ENCODE measurements at places on chromosomes 7 and 10.

DNA sequence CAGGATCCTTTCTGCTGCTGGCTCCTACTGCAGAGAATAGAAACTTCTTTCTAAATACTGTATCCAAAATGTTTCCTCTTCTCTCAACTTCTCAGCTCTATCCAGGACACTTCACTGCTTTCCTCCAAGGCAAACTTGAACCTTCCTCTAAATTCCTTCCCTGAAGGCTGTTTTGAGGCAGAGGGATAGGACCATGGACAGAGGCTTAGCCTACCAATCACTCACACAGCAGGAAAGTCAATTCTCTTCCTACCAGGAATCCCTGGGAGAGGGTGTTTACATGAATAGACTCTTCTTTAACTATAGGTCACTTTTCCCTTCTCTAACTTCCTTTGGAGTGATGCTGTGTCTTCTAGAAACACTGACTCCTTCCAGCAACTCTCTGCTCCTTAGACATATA, 115.6 kb upstream of the MKLN1 start:
- no peak for DNase-seq

DNA sequence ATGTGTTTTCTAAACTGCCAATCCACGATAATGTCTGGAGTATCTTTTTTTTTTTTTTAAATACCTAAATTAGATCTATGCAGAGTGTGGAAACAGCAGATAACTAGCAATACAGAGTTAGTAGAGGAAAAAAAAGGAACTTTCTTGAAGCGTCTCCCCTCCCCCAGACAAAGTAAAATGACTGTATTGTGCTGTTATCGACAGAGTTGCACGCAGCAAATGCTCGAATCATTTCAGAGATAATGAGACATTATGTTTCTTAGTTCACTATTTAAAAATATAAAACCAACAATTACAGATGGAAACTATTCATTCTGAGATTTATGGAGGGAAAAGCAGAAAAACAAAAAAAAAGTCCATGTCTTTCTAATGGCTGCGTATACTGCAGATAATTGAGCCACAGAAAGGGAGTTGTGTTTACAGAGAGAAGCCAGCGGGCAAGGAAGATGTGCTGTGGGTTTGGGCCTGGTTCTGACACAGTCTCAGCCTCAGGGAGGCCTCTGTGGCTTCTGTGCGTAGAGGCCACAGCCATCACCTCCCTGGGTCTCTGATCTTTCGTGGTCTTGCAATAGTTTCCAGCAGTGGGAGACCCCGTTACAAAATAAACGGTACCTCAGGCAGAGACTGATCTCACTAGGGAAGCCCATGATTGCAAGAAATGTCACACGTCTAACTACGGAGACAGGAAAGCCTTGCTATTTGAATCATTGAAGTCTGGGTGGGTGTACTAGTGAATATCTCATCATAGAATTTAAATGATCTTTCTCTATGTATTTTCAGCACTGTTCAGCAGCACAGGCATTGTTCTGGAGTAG, 19.1 kb upstream of the KLF6 start:
- peak; percentile 53 for DNase-seq

GRCh38 chr10:27701938-27702537, 43.6 kb downstream of the MKX start:
- DNase-seq, result no peak

DNA sequence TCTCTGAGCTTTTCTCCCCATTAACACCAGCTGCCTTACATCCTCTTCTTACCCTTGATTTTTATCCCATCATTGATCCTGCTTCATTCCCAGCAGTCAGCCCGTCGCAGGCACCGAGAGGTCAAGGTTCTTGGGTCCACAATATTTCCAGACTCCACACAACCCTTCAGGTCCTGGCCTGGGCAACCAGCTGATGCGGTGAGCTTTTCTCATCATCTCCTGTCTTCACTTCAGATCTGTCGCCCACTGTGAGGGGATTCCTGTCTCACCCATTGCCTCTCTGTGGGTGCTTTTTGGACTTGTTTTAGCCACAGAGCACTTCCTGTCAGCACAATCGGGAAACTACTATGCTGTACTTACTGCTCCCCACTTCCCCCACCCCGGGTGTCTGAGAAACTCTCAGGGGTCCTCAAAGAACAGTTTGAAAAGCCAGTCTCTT, 8.4 kb upstream of the PVRIG start:
- DNase-seq, result peak; percentile 32

DNA sequence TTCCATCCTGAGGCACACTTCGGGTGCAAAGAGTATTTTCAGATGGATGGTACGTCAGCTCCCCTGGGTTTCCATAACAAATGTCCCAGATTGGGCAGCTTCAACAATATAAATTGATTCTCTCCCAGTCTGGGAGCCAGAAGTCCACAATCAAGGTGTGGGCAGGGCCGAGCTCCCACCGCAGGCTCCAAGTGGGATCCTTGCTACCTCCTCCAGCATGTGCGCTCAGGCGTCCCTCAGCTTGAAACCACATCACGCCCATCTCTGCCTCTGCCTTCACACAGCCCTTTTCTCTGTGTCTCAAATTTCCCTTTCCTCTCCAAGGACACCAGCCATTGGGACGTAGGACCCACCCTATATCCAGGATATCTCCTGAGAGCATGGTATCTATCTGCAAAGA, 153.5 kb downstream of the DIP2C start:
- no peak for DNase-seq

GRCh38 chr7:90345595-90346335, 751 bp upstream of the GTPBP10 start:
- DNase-seq, result no peak

DNA sequence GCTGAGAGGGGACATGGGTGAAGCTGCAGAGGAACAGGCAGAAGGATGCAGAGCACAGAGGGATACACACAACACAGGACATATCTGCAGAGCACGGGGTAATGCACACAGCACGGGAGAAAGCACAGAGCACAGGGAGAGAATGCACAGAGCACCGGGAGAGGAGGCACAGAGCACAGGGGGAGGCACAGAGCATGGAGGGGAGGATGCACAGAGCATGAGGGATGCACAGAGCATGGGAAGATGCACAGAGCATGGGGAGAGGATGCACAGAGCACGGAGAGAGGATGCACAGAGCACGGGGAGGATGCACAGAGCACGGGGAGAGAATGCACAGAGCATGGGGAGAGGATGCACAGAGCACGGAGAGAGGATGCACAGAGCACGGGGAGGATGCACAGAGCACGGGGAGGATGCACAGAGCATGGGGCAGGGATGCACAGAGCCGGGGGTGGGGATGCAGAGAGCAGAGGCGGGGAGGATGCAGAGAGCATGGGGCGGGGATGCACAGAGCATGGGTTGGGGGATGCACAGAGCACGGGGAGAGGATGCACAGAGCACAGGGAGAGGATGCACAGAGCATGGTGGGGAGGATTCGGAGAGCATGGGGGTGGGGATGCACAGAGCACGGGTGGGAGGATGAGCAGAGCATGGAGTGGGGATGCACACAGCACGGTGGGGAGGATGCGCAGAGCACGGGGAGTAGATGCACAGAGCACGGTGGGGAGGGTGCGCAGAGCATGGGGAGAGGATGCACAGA, 230.0 kb downstream of the ADAM12 start:
- DNase-seq, result no peak

- DNase-seq, result no peak
These were observed 18.0 kb downstream of the SLC25A13 start for GRCh38 chr7:96303686-96304443.

- DNase-seq, result no peak
These were observed 114.1 kb downstream of the SLC16A9 start for GRCh38 chr10:59595593-59595992.

GRCh38 chr7:22729180-22729825, 2.3 kb downstream of the IL6 start:
- DNase-seq, result no peak

GRCh38 chr7:132072165-132072564, 504.1 kb downstream of the PLXNA4 start:
- DNase-seq, result no peak

DNA sequence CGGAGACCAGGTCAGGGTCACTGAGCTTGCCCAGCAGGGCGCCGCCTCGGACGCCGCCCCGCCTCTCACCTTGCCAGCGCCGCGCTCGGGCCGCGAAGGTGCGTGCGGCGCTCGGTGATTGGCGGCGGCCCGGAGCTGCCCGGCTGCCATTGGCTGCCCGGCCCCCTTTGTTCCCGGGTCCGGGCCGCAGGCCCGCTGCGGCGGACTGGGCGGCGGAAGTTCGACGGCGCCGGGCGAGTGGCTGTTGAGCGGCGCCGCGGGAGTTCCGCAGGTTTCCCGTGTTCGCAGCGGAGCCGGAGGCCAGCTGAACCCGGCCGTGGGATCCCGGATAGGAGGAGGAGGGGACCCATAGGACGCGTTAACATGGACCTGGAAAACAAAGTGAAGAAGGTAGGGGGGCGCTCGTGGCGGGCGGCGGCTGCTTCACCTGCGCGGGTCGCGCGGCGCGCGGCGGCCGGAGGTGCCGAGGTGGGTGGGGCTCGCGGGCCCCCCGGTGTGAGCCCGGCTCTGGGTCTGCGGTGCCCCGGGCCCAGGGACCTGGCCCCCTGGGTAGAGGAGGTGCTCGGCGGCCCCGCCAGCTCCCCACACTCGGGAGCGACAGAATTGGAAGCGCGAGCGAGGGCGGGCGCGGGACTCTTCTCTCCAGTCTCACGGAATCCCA, at the start of gene TES:
TES (plus strand) TSS at position 195 of the 661 bp plus-strand sequence; CDS start at position 364, 169 bp downstream.
- DNase-seq, result peak; percentile 53

GRCh38 chr7:96233528-96234154, 88.3 kb downstream of the SLC25A13 start:
- DNase-seq, result no peak

DNA sequence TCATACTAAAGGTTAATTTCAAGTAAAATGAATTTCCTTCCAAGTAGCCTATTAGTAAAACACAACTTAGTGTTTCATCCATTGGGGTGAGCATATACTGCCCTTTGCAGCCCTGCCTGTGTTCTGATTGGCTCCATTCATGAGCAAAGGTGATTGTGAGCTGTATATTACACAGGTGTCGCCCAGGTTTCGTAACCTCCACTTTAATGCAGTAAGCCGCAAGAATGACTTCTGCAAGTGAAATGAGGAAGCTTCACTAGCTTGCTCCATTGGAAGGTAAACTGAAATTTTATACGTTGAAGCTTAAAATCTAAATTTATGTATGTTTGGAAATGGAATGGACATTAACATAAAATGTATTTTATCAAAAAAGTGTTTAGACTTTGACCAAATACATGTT, 24.4 kb downstream of the MTURN start:
- DNase-seq, result no peak

GRCh38 chr7:81846398-81846797, 76.6 kb upstream of the HGF start:
- no peak for DNase-seq

- no peak for DNase-seq
These were observed 1210.5 kb upstream of the SORCS1 start for GRCh38 chr10:108374991-108375390.

GRCh38 chr10:80344276-80344675, 12.3 kb downstream of the DYDC1 start:
- no peak for DNase-seq

- DNase-seq, result no peak
These were observed 61.2 kb upstream of the LRRN3 start for GRCh38 chr7:111029574-111030251.

DNA sequence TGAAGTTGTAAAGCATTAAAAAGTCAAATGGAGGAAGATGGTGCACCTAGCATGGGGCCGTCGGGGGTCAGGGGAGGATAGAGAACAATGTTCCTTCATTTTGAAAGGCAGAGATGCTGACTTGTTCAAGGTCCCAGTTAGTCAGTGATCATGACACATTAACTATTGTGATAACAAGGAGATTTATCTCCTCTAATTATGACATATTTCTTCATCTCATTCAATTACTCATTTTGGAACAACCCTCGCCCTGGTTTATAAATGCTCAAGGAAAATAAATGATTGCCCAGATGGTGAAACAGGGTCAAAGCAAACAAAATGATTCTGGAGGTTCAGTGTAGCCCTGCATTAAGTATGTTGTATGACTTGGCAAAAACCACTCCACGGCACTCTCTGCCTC, 106.2 kb downstream of the ITIH5 start:
- DNase-seq, result no peak

- DNase-seq, result no peak
These were observed 61.7 kb upstream of the C1QL3 start for GRCh38 chr10:16583382-16583781.

DNA sequence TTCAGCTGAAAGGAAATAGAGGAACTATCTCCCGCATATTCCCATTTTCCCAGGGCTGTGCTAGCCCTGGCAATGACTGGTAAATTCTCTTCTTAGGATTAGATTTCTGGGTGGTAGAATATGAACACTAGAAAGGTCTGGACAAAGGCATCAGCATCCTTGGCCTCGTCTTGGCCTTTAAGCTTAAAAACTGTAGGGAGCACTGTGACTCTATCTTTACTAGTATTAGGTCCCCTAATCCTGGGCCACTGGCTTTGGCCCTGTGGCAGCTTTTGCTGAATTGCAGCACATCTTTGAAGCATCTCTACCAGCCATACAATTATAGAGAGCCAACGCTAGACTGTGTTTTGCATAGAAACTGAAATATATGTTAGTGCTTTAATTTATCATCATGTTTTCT, 41.5 kb upstream of the EBLN1 start:
- DNase-seq, result peak; percentile 46

- DNase-seq, result no peak
These were observed 2.1 kb downstream of the AFAP1L2 start for GRCh38 chr10:114402233-114402632.

GRCh38 chr10:28849309-28849708, 172.0 kb downstream of the BAMBI start:
- DNase-seq, result no peak

GRCh38 chr7:94397722-94398121, 3.0 kb downstream of the COL1A2 start:
- DNase-seq, result no peak

DNA sequence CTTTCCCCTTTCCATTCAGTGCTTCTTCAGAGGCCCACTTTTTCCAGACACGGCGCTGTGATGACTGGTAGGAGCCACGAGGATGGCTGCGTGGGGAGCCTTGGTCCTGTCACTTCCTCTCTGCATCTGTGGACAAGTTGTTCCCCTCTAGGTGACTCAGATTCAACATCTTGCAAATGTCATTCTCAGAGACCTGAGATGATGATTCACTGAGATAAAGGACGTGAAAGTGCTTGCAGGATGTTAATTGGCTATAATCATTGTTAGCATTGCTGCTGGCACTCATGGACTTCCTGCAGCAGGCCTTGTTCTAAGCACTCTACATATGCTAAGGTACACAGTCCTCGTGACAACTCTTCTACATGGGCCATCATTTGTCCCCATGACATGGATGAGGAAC, 489.8 kb upstream of the ZMIZ1 start:
- DNase-seq, result peak; percentile 60

GRCh38 chr7:37027104-37027503, 302.8 kb upstream of the AOAH start:
- DNase-seq, result no peak

DNA sequence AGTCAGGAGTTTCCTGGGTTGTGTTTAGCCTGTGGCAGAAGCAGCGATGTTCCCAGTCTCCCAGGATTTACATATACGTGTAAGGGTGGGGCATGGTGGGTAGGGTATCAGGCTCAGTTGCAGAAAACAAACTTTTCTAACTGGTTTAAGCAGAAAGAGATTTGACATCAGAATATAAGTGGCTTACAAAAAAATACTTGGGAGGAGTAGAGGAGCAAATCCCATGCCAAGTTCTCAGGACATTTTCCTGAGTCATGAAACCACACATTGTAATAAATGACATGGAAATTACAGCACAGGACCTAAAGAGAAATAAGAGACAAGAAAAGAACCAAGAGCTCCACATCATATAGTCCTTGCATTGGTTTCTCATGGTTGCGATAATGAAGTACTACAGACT, 26.2 kb upstream of the FRMD4A start:
- DNase-seq, result no peak
